ENCODE measurements at places on chromosomes 16 and 17.

DNA sequence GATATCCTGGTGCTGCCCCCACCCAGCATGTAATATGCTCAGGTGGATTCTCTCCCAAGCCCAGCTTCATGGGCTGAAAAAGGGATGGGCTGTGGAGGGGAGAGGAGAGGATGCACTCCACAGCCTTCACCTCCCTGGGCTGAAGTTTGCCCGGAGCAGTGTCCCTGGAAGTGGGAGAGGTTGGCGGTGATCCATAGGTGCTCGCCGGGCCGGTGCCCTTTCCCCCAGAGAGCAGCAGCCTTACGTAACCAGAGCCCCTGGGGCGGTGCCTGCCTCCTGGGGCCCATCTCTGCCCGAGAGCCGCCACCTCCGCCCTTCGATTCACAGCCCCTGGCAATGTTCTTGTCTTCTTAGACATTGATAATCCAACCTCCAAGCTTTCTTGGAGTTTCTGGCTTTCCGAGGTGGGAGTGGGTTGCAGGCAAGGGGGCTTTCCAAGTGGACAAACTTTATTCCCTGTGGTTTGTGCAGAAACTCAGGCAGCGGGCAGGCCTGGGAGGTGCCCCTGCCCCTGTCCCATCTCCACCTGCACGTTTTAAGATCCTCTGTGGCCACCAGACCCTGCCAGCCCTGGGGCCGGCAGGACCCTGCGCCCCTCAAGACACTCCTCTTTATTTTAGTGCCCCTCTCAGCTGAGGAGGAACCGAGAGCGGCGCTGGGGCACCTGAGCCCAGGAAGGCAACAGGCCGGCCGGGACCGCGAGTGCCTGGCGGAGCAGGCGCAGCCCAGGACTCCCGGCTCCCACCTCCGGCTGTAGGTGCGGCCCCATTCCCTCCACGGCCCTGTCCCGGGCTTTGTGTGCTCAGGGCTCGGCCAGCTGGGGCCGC, 3.1 kb upstream of the WDR90 start:
- H3K4me3 ChIP-seq, result no peak overlapping the region
- peaks cover 93% of the 10 kb centered on the region for H3K4me1 ChIP-seq
- peak overlapping the region; percentile 41 for H3K27ac ChIP-seq
- H3K27me3 ChIP-seq, result no peaks in the 10 kb centered on the region
- ATAC-seq, result no peak
- peaks cover 7% of the 10 kb centered on the region for H3K36me3 ChIP-seq

- ATAC-seq, result no peak
- no peak overlapping the region for H3K4me3 ChIP-seq
- no peaks in the 10 kb centered on the region for H3K27me3 ChIP-seq
- H3K36me3 ChIP-seq, result no peaks in the 10 kb centered on the region
- H3K27ac ChIP-seq, result no peak overlapping the region
Measured at GRCh38 chr17:4460661-4461060, 26.9 kb downstream of the SPNS3 start.

- no peak overlapping the region for H3K27ac ChIP-seq
- peaks cover 99% of the 10 kb centered on the region for H3K36me3 ChIP-seq
- peak; percentile 30 for ATAC-seq
- no peaks in the 10 kb centered on the region for H3K27me3 ChIP-seq
- no peaks in the 10 kb centered on the region for H3K4me1 ChIP-seq
Measured at GRCh38 chr16:4461250-4462085, 13.0 kb downstream of the NMRAL1 start.

DNA sequence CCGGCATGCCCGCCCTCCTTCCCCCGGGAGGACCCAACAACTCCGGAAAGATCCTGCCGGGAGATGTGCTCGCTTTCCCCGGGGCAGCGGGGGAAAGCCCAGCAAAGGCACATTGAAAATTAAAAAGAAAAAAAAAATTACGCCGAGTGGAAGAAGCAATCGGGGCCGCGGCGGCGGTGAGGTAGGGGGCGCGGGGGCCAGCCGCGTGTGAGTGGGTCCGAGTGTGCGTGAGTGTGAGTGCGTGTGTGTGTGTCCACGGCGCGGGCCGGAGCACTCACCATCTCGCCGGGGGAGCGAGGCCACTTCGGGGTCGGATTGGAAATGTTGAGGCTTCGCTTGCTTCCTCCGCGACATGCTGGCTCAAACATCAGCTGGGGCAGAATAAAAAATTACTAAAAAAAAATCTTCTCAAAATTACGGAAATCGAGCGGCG, at the start of gene SALL1:
TSS of gene SALL1 (minus strand) at position 383 of the 433 bp plus-strand sequence. CDS start at position 354, 29 bp downstream.
- no peak within 1 kb of the TSS for H3K27ac ChIP-seq
- peaks cover 61% of the 10 kb centered on the region for H3K4me1 ChIP-seq
- H3K4me3 ChIP-seq, result peak within 1 kb of the TSS; percentile 1
- ATAC-seq, result no peak
- H3K27me3 ChIP-seq, result peaks cover 93% of the 10 kb centered on the region

- H3K27ac ChIP-seq, result no peak overlapping the region
- H3K27me3 ChIP-seq, result peaks cover 20% of the 10 kb centered on the region
- no peak for ATAC-seq
- no peak overlapping the region for H3K4me3 ChIP-seq
Measured at GRCh38 chr16:47888142-47888541, 267.7 kb downstream of the ABCC12 start.

DNA sequence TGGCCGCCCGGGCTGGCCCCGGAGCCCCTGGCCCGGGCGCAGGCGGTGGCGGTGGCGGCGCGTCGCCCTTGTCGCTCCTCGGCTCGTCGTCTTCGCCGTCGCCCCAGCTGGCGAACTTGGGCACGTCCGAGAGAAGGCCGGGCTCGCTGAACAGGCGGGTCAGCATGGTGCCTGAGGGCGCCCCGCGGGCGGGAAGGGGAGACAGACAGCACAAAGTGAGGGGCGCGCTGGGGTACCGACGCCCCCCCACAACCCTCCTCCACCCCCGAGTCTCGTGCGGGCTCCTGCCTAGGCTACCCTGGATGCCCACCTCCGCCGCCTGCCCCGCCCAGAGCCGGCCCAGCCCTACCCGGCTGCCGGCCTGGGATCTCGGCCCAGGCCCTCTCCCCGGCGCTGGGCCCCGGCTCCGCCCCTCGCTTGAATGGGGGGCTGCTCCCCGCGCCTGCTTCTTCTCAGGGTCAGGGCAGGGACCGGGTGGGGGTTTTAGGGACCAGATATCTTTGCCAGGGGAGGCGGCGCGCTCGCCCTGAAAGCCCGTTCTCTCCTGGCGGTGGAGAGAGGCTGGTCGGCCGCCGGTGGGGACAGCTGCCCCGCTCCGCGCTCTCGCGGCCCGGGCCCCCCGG, 1.2 kb downstream of the NEUROD2 start:
- H3K4me1 ChIP-seq, result no peaks in the 10 kb centered on the region
- peak; percentile 10 for ATAC-seq
- H3K27ac ChIP-seq, result no peak overlapping the region
- peaks cover 92% of the 10 kb centered on the region for H3K27me3 ChIP-seq
- peak overlapping the region; percentile 34 for H3K4me3 ChIP-seq
- no peaks in the 10 kb centered on the region for H3K36me3 ChIP-seq

GRCh38 chr17:64202683-64203344, 60.2 kb downstream of the TEX2 start:
- ATAC-seq, result no peak
- no peak overlapping the region for H3K27ac ChIP-seq
- no peaks in the 10 kb centered on the region for H3K36me3 ChIP-seq
- no peak overlapping the region for H3K4me3 ChIP-seq

DNA sequence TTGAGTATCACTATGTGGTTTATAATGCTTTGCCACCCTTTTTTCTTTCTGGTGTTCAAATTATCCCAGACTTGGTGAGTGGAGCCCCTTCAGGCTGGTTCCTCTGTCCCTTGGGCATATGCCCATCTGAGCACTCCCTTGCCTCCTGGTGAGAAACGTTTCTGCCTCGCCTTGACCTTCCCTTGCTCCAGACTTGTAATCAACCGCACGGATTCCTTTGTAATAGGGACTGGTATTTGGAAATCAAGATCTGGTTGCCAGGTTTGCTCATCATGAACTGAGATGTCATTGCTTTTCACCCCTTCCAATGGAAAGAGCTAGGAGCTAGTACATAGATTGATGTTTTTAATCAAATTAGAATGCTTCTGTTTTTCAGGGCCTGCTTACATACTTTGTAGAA, 43.7 kb downstream of the SEC14L1 start:
- ATAC-seq, result no peak
- no peaks in the 10 kb centered on the region for H3K27me3 ChIP-seq
- H3K4me1 ChIP-seq, result peaks cover 75% of the 10 kb centered on the region
- no peaks in the 10 kb centered on the region for H3K36me3 ChIP-seq

- H3K27ac ChIP-seq, result no peak overlapping the region
- no peak for ATAC-seq
- H3K27me3 ChIP-seq, result no peaks in the 10 kb centered on the region
- H3K36me3 ChIP-seq, result no peaks in the 10 kb centered on the region
- no peak overlapping the region for H3K4me3 ChIP-seq
Measured at GRCh38 chr16:48526058-48526957, 83.7 kb downstream of the N4BP1 start.

GRCh38 chr17:62611292-62611691, 16.2 kb upstream of the MRC2 start:
- H3K36me3 ChIP-seq, result peaks cover 99% of the 10 kb centered on the region
- no peak overlapping the region for H3K4me3 ChIP-seq
- no peak overlapping the region for H3K27ac ChIP-seq
- H3K27me3 ChIP-seq, result no peaks in the 10 kb centered on the region

DNA sequence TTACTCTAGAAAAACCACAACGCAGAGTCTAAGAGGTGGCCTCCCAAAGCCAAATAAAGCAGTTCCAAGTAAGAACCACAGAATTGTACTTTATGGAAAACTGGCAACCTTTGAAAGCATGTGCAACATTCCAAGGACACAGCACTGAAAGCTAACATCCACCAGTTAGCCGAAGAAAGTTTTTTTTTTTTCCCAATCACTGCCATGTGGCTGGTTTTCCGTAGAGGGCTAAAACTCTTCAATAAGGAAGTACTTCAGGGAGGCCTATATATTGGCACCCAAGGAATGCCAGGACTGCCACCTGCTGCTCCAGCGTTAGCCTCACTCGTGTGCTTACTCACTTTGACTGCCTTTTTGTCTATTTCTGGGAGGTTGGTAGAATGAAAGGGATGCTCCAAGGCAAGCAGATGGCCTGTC, 25.2 kb downstream of the CEP95 start:
- H3K27me3 ChIP-seq, result no peaks in the 10 kb centered on the region
- H3K4me3 ChIP-seq, result no peak overlapping the region
- no peak for ATAC-seq
- H3K27ac ChIP-seq, result no peak overlapping the region
- H3K4me1 ChIP-seq, result no peaks in the 10 kb centered on the region

DNA sequence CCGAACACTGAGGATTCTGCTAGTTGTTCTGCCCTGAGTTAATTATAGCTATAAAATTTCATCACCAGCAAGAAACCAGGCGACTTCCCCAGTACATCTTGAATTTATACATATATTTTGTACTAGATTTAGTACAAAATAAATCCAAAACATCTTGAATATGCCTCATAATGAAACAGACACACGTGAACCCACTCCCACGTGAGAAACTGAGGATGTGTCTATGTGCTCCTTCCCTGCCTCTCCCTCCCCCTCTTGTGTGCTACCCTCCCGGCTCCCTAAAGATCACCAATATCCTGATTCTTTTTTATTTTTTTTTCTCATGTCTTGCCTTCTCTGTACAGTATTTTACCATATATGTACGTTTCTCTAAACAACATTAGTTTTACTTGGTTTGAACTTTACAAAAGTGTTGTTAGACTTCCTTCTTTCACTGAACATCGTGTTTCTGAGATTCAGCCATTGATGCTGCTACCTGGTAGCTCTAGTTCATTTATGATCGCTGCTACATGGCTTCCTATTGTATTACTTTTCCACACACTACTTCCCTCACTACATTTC, 1.1 kb upstream of the LCMT1 start:
- H3K27me3 ChIP-seq, result no peaks in the 10 kb centered on the region
- peaks cover 72% of the 10 kb centered on the region for H3K4me1 ChIP-seq
- peaks cover 12% of the 10 kb centered on the region for H3K36me3 ChIP-seq
- no peak overlapping the region for H3K27ac ChIP-seq

- no peaks in the 10 kb centered on the region for H3K36me3 ChIP-seq
- no peak for ATAC-seq
- no peaks in the 10 kb centered on the region for H3K4me1 ChIP-seq
- H3K27ac ChIP-seq, result no peak overlapping the region
- H3K27me3 ChIP-seq, result no peaks in the 10 kb centered on the region
- H3K4me3 ChIP-seq, result no peak overlapping the region
Measured at GRCh38 chr17:80568246-80568645, 23.6 kb downstream of the RPTOR start.

DNA sequence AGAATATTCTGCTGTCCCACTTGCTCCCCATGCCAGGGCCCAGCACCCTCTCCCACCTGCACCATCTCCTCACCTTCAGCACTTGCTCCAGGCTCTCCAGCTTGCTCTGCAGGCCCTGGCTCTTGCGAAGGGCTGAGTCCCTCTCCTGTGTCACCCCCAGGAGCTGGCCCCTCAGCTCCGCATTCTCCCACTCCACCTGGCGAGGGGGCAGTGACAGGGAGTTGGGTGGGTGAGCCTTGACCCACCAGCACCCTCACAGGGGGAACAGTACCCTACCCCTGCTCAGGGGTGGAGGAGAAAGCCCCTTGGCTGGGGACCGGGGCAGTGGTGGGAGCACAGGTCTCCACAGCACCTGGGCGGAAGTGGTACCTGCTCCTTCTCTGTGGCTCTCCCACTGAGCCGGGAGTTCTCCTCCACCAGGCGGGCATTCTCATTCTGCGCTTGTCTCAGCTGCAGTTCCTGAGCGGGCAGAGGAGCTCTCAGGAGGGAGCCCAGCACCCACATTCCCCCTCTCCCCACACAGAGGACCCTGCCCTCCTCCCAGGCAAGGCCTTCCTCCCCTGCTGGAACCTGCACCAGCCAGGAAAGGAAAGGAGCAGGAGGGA, 5.9 kb downstream of the TSPOAP1 start:
- H3K36me3 ChIP-seq, result no peaks in the 10 kb centered on the region
- H3K4me3 ChIP-seq, result no peak overlapping the region
- H3K27me3 ChIP-seq, result no peaks in the 10 kb centered on the region
- no peak overlapping the region for H3K27ac ChIP-seq

DNA sequence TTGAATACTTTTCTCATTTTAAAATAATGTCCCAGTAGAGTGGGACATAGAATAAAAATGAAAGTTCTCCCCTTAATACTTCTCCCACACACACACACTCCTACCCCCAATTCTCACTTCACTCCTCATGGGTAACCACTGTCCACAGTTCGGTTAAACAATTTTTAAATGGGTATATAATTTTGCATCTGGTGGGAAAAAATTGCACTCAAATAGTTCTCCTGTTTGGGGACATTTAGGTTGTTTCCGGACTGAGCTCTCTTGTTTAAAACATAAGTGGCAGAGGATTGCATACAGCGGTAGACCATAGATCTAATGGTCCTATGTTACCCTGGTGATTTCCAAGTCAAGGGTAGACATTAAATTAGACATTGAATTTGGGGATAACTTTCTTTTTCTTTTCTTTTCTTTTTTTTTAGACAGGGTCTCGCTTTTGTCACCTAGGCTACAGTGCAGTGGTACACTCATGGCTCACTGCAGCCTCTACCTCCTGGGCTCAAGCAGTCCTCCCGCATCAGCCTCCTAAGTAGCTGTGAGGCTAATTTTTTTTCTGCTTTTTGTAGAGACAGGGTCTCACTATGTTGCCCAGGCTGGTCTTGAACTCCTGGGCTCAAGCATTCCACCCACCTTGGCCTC, 138.3 kb downstream of the SOCS1 start:
- ATAC-seq, result no peak
- peaks cover 25% of the 10 kb centered on the region for H3K36me3 ChIP-seq
- no peak overlapping the region for H3K27ac ChIP-seq
- no peaks in the 10 kb centered on the region for H3K27me3 ChIP-seq

GRCh38 chr17:45666046-45666600, 118.0 kb upstream of the CRHR1 start:
- H3K4me3 ChIP-seq, result no peak overlapping the region
- no peak for ATAC-seq
- no peaks in the 10 kb centered on the region for H3K4me1 ChIP-seq
- H3K27ac ChIP-seq, result no peak overlapping the region
- peaks cover 44% of the 10 kb centered on the region for H3K27me3 ChIP-seq

Measured in gastroesophageal sphincter (tissue), 4 donors.